ENCODE measurements at places on chromosomes 3 and 15.

DNA sequence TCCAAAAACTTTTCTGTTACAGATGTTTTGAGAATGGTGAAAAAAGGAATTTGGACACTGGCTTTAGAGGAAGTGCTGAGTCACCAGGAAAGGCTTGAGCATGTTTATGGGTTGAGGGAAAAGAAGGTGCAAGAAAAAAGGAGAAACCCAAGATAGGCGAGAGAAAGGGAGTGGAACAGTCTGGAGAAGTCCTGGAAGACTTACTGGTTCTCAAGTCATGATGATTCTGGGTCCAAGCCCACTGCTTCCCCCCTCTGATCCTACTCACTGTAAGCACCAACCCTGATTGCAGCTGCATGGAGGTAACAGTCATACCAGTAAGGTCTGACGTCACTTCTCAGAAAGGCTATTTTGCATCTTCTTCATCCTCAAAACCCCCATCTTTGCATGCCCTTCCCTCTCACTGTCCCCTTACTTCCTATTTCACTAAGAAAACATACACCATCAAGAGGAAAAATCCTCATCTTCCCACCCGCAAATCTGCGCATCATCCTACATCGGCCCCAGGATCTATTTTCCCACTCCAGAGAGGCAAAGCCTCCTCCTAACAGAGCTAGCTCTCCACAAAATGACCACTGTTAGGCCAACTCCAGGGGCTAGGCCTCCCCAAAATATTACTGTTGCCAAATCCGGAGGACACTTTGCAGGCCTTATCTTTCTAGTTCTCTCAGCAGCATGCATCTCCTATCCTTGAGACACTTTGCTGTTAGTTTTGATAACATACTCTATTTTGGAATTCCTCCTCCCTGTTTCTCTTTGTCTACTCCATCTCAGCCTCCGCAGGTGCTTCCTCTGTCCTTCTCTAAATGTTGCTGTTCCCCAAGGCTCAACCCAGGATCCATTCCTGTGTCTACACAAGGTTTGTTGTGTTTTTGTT, 3.2 kb upstream of the ATP13A3 start:
- no peak for DNase-seq

GRCh38 chr3:63990204-63990603, 33.1 kb downstream of the PSMD6 start:
- DNase-seq, result no peak

GRCh38 chr3:47418167-47419082, 37.6 kb downstream of the PTPN23 start:
- DNase-seq, result no peak

DNA sequence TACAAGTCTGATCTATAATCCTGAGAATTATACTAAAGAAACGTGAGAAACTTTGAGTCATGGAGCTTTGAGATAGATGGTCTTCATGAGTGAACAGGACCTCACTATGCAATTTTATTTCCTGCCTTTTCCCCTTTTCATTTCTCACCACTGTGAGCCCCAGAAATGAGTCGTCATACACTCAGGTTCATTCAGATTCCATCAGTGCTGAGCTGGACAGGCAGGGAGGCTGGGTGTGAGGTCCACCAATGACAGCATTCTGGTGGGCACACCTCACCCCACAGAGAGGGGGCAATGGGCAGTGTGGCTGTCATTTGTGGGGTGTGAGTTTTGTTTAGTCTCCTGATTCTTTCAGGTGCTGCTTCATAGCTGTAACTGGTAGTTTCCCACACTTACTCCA, 16.9 kb downstream of the TIGIT start:
- DNase-seq, result no peak

DNA sequence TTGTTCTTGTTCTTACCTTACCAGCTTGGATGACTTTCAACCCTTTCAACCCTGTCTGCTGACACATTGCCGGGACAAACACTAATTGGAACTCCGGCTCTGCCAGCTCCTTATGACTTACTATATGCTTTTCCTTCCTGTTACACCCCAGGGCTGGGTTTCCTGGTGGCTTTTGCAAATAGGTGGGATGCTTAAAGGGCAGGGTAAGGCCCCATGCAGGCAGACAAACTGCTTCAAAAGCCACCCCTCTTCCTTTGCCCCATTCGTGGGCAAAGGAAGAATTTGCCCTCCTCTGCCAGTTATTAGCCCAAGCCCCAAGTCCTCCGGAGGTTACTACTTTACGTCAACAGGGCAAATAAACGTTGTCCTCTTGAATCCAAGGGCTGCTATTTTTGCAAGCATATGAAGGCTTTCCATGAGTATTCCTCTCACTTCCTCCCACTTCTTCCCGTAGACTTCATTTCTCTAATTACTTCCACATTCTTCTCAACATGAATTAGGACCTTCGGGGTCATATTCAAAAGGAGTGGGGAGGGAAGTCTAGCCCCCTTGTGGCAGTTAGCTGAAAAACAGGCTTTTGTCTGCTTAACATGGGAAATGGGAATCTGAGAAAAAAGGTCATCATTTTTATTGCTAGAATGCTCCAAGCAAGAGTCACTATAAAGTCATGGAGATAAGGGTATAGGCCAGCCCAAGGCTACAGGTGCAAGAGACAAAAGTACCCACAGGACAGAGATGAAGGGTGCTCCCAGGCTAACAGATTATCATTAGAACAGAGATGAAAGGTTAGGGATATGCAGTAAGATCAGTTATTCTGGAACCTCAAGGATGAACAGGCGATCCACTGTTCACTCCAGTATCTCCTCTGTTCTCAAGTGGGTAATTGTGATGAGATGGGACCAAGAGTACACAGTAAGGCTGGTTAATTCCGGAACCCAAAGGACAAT, 56.3 kb upstream of the FSTL1 start:
- no peak for DNase-seq

DNA sequence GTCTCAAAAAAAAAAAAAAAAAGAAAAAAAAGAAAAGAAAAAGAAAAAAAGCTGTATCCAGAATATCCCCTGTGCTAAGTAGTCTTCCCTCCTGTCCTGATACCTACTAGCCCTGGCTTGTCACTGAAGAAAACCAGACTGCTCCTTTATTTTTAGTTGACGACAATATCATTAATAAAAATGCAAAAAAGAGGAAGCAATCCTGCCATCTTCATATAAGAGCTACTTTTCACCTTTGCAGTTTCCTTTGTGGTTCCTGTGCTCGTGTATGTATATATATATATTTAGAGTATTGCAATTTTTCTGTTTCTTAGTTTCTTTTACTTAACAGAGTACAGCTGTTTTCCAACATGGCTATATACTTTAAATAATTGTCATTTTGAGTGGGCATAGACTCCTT, 13.6 kb downstream of the C3orf20 start:
- DNase-seq, result no peak

DNA sequence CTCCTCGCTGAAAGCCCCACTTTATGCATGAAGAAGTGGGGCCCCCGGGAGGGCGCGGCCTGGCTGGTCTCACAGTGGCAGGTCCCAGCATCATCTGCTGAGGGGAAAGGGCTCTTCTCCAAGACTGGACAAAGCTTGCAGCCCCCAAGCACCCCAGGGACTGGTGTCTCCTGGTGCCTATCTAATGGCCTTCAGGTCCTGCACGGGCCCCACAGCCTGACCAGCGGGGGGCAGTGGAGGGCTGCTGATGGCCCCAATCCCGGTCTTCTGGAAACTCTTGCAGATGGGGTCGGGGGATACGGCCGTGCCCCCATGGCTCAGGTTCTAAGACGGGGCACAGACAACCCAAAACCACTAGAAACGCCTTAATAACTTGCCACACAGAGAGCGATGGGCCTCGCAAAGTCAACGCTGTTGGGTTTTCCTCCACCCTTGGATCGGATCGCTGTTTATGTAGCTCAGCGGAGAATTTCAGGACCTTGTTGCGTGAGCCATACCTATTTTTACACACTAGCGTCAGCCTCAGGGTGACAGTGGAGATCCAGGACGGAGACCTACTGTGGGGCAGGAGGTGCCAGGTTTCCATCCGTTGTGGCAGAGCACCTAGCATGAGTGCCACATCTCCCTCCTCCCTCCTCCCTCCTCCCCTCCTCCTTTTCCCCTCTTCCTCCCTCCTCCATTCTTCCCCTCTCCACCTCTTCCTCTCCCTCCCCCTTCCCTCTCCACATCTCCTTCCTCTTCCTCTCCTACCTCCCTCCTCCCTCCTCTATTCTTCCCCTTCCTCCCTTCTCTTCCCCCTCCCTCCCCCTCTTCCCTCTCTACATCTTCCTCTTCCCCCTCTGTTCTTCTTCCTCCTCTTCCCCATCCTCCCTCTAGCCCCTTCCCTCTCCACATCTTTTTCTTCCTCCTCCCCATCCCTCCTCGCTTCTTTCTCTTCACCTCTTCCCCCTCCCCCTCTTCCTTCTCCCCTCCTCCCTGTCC, 79.3 kb upstream of the ALDH1L1 start:
- DNase-seq, result no peak

DNA sequence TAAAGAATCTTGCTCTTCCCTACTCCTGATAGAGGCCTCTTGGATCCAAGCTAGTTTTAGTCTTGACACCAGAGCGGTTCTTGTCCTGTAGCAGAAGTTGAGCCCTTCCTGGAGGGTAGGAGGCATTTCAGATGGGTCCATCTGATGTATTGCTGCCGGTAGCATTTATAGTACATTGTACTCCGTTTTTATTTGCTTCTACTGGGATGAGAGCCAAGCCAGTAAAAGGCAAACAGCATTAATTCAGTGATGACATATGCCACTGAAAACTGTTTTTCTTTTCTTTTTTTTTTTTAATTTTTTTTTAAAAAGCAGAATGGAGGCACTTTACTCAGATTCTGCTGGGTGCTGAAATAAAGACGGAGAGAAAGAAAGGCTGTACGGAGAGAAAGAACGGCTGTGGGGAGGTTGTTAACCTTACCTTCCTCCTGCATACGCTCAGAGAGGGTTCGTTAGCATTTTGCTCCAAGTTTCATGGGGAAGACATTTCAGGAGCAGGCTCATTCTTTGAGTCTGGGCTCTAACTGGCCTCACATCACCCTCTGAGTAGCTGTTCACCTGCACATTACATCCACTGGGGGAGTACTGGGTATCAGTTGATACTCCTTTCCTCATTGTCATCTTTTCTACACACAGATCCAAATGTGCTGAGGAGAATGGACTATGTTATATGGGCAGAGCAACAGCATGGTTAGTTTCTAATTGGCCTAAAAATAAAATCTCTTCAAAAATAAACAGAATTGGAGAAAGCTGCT, 161.5 kb downstream of the FEZF2 start:
- no peak for DNase-seq

GRCh38 chr15:45126535-45127158, 3.0 kb downstream of the DUOXA1 start:
- no peak for DNase-seq
